ENCODE measurements at places on chromosomes 7 and 10.
A peak's percentile ranks its signal among the peaks of the same experiment; 100 is the strongest.

DNA sequence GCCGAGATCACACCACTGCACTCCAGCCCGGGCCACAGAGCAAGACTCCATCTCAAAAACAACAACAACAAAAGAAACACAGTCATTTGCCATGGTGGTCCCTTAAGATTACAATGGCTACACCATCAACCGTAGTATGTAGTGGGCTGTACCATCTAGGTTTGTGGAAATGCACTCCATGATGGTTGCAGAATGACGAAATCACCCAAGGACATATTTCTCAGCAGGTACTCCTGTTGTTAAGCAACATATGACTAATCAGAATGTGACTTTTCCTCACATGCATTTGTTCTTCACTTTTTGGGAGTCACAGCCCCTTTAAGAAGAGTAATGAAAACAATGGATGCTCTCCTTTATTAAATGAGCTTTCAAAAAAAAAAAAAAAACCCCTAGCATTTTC, 11.0 kb downstream of the SVIL start:
- no peak for DNase-seq

DNA sequence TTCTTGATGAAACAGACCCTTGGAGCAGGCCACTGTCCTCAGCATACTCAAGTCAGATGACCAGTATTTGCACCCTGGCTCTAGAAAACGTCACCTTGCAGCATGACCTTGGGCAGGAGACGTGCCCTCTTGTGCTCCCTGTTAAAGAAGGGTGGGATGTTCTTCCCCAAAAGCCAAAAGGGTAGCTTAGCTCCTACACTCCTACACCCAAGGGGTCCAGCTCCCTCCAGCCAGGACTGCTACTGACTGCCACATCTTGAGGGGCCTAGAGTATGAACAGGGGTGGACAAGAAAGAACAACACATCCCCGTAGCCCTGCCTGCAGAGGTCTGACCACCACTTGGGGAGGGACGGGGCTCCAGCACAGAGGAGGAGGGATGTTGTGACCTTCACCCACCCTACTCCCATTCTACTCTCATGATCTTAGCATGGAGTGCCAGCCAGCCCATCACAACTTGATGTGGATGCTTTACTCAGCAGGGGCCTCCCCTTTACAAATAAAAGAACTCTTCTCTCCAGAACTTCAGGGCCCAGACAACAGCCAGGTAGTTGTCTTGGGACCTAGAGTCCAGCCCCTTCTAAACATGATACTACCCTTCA, 165.3 kb upstream of the ZMIZ1 start:
- no peak for DNase-seq

GRCh38 chr10:98481404-98481945, 34.7 kb upstream of the HPS1 start:
- DNase-seq: no peak

DNA sequence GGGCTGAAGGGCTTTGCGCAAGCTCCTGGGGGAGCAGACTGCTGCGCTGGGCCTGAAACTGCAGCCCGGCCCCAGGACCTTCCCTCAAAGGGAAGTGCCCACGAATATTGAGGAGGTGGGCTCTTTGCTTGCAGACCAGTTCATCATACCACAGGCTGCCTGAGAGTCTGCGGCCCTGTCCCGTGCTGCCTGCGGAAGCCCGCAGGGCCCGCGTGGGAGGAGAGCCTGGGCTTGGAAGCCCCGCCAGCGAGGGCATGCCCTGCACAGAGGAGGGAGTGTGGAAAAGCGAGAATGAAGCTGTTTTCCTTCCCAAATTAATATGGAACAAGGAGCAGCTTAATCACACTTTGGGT, 83.6 kb upstream of the MKI67 start:
- DNase-seq: no peak

DNA sequence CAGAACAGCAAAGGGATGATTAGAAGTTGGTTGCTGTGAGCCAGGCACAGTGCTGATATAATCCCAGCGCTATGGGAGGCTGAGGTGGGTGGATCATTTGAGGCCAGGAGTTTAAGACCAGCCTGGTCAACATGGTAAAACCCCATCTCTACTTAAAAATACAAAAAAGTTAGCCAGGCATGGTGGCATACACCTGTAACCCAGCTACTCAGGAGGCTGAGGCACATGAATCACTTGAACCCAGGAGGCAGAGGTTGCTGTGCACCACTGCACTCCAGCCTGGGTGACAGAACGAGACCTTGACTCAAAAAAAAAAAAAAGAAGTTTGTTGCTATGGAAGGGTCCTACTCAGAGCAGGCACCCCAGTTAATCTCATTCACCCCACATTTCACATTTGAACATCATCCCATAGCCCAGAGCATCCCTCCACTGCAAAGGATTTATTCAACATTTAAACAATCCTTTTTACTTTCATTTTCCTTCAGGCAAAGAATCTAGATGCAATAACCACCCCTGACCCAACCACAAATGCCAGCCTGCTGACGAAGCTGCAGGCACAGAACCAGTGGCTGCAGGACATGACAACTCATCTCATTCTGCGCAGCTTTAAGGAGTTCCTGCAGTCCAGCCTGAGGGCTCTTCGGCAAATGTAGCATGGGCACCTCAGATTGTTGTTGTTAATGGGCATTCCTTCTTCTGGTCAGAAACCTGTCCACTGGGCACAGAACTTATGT, 4.1 kb downstream of the IL6 start:
- DNase-seq: no peak

GRCh38 chr7:104156842-104157277, 51.0 kb downstream of the ORC5 start:
- DNase-seq: peak; percentile 67

DNA sequence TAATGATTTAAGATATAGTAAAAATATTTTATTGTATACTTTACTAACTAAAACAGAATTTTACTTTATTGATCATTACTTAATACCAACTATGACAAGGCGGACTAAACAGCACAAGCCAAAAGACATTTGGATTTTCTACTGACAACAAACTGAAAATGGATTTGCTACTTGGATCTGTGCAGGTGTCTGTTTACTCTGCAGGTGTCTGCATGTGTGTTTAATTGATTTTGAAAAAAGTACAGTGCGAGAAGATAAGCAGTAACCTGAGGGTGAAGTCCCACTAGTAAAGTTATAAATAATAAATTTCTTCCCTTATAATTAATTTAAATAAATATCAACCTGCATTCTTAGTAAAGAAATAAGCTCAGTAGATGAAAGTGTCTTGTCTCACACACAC, 696.8 kb upstream of the MBL2 start:
- no peak for DNase-seq

- DNase-seq: no peak
Observed at GRCh38 chr10:54958844-54959243, 157.8 kb upstream of the PCDH15 start.

GRCh38 chr7:99229234-99229633, 21.3 kb upstream of the KPNA7 start:
- no peak for DNase-seq

- no peak for DNase-seq
Observed at GRCh38 chr10:91616137-91616536, 16.7 kb downstream of the PPP1R3C start.

GRCh38 chr10:33332183-33333065, 2.0 kb downstream of the NRP1 start:
- DNase-seq: no peak

DNA sequence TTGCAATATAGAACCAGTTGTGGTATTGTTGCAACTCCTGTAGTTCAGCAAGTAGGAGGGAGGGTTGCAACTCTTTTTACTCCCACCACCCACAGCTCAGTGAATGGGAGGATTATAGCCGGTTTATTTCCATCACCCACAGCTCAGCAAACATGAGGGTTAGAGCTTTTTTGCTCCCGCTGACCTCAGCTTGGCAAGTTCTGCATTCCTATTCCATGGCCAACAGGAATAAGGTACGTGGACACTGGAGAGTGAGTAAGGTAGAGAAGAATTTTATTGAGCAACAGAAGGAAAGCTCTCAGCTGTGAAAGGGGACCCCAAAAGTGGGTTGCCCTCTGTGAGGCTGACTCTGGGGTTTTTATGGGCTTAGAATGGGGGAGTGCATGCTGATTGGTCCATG, 167.1 kb upstream of the SMIM30 start:
- no peak for DNase-seq

- no peak for DNase-seq
Observed at GRCh38 chr10:32111585-32111984, 55.4 kb upstream of the KIF5B start.

- no peak for DNase-seq
Observed at GRCh38 chr7:50662996-50663395, 97.8 kb upstream of the DDC start.

GRCh38 chr7:113521468-113521867, 397.3 kb downstream of the PPP1R3A start:
- no peak for DNase-seq

- no peak for DNase-seq
Observed at GRCh38 chr10:119138346-119139306, 26.9 kb downstream of the SFXN4 start.

- no peak for DNase-seq
Observed at GRCh38 chr7:27735165-27735564, 4.8 kb upstream of the TAX1BP1 start.

DNA sequence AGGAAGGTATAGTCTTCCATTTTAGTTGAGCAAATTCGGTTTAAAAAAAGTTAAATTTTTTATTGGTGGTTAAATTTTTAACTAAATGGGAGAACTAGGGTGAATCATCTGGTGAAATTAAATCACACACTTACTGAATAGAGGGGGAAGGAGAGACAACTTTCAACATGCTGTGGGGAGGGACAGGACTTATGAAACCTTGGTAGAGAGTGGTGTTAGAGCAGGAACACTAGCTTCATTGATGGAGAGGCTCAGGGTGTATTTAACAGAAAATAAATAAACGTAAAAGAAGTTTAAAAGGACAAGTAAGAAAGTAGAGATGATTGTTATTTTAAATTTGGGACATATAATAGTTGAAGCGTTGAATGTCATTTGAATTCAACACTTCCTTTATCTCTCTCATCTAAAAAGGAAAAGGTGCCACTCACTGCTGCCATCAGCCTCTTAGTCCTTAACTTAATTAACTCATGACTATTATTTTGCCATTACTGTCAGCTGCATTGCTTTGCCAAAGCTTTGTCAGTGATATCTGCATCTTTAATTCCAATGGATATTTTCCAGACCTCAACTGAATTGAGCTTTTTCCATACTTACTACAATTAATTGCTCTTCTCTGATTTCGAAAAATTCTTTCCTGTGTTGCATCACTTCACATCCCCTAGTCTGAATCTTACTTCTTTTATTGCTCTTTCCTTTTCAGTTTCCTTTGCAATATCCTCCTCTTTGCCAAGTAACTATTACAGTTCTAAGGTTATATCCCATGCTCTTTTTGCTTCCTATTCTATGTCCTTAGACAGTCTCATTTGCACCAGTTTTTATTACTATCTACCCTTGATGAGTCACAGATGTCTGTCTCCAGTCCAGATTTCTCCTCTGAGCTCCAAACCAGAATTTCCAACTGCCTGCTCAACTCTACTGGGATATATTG, 71.7 kb downstream of the GNAT3 start:
- DNase-seq: no peak

DNA sequence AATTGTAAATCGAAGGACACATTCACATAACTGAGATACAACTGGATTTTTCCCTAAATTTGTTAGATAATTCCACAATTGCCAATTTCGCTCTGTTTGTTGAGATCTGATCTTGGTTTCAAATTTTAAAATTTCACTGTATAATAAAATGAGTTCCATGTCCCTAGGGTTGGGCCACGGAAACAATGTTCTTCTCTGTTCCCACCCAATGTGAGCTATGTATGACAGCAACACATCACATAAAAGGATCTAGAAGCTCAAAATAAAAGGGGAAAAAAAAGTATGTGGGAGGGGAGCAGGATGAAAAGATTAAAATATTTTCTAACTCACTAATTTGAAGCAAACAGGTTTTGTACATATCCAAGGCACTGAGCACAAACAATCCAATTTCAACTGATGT, 287.8 kb upstream of the MKLN1 start:
- no peak for DNase-seq

GRCh38 chr10:92122941-92123450, 167.9 kb downstream of the CPEB3 start:
- DNase-seq: no peak

GRCh38 chr10:70357565-70357964, 24.9 kb downstream of the LRRC20 start:
- no peak for DNase-seq

GRCh38 chr7:78062214-78062613, 263.6 kb downstream of the PHTF2 start:
- no peak for DNase-seq

DNA sequence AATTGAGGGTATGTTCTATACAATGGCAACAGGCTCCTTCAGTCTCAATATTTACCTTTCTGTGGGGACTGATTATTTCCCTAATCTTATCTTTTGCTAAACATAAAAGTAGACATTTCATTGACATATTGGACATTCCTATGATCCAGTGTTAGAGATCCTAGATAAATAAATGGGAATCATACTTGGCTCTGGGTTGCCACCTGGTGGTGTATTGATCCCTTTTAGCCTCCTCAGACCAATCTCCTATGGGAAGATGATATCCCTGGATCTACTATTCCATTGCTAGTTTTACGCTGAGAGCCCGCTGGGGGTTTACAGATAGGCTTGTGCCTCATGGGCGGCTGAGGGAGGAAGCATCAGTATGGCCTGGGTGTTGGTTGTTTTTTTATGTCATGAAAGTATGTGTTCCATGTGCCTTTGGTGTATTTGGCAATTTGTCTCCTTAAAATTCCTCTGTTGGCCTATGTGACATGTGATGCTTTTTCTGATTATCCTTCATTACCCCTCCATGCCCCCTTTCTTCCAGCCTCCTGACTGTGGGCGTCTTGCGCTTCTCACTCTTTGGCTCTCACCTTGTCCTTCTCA, 18.8 kb downstream of the CELF2 start:
- no peak for DNase-seq

- no peak for DNase-seq
Observed at GRCh38 chr7:84536271-84536870, 341.8 kb upstream of the SEMA3A start.

DNA sequence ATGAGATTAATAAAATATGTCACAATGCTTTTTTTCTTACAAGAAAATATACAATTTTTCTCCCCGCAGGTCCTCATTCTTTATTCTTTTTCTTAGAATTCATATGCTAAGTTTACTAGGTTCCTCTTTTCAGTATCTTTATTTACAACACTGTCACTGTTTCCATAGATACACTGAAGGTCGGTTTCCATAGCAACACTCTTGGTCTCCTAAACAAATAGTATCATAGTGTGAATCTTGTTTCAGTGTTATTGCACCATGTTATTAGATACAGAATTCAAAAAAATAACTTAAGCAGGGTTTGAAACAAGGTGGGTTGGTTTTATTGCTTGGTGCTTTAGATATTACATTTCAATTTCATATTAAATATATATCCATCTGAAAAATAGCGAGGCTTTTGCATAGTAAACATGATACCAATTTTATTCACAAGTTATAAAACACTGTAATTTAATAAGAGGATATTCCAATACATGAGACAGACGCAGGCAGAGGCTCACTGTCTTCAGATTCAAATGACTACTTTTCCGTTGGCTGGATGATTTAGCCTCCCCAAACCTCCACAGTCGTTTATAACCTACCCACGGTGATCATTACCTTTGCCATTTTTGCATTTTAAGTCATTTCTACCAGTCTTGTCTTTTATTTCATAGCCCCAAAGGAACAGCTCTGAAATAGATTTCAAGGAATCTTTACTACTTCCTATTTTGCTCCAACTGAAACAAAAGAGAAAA, 88.9 kb upstream of the KLF6 start:
- DNase-seq: peak; percentile 14

GRCh38 chr10:105148456-105148855, 507.4 kb downstream of the SORCS3 start:
- no peak for DNase-seq
